ENCODE measurements at places on chromosomes 2 and 18.

GRCh38 chr18:37483221-37483971, 82.2 kb downstream of the CELF4 start:
- no peak for DNase-seq

DNA sequence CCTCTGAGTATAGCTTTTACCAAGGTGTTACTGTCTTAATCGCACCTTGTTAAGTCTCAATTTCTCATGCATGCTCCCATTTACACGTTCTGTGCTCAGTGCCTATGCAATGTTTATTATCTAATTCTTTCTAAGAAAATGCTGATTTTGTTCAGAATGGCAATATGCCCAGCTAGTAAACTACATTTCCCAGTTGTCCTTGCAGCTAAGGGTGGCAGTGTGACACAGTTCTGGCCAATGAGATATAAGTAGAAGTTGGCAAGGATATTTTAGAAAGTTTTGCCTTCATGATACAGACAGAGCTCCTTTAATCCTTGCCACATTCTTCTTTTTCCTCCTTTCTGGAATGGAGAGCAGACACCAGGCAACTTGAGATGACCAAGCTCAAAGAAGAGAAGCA, 45.3 kb downstream of the POLE4 start:
- DNase-seq, result no peak

DNA sequence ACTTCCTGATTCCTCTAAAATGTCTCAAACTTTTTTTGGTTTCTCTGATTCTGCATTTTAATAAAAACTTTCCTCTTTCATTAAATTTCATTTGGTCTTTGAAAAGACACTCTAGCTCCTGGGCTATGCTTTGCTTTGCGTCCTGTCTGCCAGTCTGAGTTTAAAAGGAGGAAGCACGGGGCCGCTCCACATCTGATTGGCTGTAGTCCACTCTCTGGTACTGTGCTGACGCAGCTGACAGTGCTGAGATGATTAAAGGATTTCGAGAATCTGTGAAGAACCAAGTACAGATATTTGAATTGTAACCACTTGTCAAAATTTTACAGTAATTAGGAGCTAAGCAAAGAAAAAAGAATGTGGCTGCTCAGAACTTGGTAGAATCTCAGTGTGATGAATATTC, 199.6 kb upstream of the HNMT start:
- DNase-seq, result no peak

DNA sequence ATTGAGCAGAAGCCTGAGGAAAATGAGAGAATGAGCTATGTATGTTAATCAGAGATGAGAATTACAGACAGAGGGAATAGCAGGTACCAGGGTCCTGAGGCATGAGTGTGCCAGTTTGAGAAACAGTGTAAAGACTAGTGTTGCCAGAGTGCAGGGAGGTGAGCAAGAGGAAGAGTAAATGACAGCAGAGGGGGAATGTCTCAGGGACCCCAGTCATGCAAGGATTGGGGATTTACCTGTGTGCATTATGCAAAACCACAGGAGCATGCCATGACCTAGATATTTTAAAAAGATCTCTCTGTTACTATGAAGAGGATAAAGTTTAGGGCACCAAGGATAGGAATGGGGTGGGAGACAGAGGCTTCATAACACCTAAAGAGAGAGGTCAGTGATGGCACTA, 72.1 kb downstream of the TTC32 start:
- no peak for DNase-seq

- DNase-seq, result no peak
Observed at GRCh38 chr2:26666671-26667070, 25.5 kb upstream of the CIB4 start.

DNA sequence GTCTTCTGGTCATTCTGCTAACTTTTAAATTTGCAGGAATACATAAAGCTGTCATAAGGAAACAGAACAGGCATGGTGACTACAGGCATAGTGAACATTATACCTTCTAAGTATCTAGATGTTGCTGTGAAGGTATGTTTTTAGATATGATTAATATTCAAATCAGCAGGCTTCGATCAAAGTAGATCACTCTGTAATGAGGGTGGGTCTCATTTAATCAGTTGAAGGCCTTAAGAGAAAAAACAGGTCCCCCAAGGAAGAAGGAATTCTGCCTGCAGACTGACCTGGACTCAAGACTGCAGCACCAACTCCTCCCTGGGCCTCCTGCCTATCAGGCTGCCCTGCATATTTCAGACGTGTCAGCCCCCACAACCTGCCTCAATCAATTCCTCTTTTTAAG, 104.0 kb downstream of the L3MBTL4 start:
- DNase-seq, result no peak

GRCh38 chr18:63318889-63319382, 633 bp downstream of the BCL2 start:
- DNase-seq, result no peak

- no peak for DNase-seq
Observed at GRCh38 chr18:22026889-22027288, 142.5 kb upstream of the GATA6 start.

- no peak for DNase-seq
Observed at GRCh38 chr2:166331468-166331867, 44.3 kb downstream of the SCN9A start.

DNA sequence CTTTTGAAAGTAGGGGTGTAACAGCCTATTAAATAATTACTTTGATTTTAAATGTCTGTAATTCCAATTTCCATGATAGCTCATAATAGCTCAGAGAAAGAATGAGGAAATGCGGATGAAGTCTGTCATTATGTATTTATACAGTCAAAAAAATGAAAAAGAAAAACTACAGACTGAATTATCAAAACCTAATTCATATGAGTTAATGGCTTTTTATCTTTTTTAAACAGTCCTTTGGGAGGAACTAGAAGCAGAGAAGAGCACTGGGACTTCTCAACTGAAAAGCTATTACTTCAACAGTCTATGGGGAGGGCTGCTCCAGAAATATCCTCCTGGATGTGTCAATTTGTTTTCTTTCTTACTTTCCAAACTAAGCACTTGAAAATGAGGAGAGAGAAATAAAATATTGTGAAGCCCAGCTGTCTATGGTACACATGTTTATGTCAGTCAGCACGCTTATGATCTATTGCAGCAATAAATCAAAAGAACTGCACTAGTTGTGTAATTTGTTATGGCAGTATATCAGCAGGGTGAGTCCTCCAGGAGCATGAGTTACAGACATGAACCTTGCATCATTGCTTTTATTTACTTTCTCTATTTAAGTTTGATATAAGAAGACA, 1550.2 kb downstream of the LRP1B start:
- DNase-seq, result no peak

- no peak for DNase-seq
Observed at GRCh38 chr2:207235621-207236020, 69.9 kb upstream of the KLF7 start.

DNA sequence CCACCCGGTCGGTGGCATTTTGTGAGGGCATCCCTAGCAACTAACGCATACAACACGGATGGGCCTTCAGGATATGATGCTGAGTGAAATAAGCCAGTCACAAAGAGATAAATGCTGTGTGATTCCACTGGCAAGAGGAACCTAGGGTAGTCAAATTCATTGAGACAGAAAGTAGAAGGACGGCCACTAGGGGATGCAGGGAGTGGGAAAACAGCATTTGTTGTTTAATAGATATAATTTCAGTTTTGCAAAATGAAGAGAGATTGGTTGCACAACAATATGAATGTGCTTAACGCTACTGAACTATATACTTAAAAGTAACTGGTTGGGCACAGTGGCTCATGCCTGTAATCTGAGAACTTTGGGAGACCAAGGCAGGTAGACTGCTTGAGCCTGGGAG, 112.9 kb downstream of the AFF3 start:
- DNase-seq, result no peak

- DNase-seq, result no peak
Observed at GRCh38 chr2:95388856-95389244, 13.7 kb upstream of the FAHD2A start.

DNA sequence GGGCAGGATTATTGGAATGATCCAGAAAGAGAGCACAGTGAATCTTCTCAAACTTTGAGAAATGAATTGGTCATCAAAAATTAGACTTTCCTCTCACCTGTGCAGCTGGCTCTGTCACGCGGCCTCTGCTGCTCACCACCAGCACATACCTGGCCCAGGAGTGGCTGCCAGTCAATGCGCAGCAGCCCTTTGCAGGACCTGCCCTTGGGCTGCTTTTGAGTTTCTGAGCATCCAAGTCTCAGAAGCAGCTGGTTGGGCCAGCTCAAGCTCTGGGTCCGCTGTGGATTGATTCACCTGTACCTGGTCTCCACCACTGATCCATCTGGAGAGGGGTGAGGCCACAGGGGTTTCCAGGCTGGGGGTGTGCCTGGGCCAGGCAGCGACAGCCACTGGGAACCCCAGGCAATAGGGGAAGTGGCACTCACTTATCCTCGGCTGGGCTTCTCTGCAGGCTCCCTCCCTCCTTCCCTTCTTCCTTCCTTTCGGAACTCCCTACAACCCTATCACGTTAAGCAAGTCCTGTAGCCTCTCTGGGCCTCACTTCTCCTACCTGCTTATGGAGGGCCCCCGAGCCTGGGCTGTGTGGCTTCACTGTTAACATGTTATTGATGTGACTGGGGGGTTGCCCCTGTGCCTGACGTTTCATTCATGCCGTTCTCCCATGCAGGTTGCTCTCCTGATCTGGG, 48.1 kb downstream of the SH3BP4 start:
- no peak for DNase-seq

GRCh38 chr2:231138699-231139098, 13.9 kb upstream of the HTR2B start:
- no peak for DNase-seq

GRCh38 chr2:95029898-95030341, 4.4 kb downstream of the MAL start:
- no peak for DNase-seq

- DNase-seq, result no peak
Observed at GRCh38 chr2:46018773-46019591, 278.2 kb upstream of the EPAS1 start.

DNA sequence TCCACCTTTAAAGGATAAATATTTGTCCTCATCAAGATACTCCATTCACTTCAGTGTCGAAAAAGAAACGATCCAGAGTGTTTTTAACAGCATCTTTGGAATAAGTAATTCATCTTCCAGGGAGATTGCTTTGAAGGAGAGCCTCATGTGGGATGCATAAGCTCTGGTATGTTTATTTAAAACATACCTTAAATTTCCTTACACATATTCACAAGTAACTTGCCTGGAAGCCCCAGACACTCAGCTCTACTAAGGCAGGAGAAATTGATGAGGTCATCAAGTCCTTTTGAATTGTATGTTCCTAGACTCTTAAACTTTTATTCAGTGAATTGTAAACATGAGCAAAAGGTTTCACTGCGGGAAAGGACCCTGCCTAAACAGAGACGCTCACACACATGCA, 103.0 kb downstream of the CDK15 start:
- no peak for DNase-seq

- DNase-seq, result peak; percentile 84
Observed at GRCh38 chr2:240434728-240435456, 571 bp upstream of the GPC1 start.

DNA sequence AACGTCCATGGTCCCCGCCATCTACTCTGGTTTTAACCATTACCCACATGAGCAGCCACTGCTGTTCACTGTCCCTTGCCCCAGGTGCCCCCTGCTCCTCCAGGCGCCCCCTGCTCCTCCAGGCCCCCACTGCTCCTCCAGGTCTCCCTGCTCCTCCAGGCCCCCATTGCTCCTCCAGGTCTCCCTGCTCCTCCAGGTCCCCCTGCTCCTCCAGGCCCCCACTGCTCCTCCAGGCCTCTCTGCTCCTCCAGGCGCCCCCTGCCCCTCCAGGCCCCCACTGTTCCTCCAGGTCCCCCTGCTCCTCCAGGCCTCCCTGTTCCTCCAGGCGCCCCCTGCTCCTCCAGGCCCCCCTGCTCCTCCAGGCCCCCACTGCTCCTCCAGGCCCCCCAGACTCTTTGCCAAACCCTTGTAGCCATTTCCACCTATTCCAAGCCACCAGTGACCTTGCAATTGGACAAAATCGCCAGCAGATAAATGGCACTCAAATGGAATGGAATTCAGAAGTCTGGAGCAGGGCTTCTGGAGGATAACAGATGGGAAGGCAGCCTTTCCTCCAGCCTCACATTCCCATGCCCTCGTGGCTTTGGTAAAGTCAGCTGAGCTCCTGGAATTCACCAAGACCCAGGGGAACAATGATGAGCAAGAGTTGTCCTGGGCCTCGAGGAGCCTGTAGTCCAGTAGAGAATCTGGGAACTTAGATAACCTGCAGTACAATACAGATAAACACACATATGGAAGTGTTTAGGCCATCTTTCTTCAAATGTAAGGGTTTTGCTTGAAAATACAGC, 13.3 kb upstream of the RPL31 start:
- no peak for DNase-seq

GRCh38 chr2:62114564-62114963, 81.4 kb upstream of the B3GNT2 start:
- no peak for DNase-seq

DNA sequence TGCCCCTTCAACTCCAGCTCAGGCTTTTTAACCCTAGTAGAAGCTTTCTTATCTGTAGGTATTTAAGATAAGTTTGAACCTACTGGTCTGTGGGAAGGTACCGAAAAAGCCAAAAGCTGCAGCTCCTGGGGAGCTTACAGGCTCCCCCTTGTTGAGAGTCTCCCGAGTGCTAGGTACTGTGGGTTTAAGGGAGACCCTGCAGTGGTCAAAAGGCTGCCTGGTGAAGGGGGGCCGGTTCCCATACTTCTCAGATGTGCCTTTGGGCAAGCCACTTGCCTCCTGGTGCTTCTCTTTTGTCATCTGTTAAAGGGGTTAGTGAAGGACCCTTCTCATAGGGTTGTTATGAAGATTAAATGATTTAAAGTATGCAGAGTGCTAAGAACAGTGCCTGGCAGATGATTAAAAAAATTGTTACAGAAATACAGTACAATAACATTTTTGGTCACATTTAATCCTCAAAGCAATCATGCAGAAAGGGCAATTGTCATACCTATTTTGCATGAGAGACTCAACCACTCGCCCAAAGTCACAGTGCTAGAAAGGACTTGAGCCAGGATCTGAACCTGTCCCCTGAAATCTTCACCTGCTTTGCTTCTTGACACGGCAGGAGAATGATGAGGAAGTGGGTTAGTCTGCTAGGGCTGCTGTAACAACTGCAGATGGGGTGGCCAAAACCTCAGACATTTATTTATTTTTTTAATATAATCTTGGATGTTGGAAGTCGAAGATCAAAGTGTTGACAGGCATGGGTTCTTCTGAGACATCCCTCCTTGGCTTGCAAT, 62.5 kb downstream of the NEDD4L start:
- no peak for DNase-seq

DNA sequence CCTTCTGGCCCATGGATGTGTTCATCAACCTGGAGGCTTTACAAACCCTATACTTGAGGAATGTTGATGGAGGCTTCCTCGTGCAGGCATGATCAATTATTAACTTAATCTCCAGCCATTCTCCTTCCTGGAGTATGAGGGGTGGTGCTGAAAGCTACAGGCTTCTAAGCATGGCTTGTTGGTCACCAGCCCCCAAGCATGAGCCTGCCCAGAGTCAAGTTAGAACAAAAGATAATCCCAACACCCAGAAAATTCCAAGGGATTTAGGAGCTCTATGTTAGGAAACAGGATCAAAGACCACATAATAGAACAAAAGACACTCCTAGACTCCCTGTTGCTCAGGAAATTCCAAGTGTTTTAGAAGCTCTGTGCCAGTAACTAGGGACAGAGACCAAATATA, 63.1 kb downstream of the FAM171B start:
- DNase-seq, result no peak

- peak; percentile 84 for DNase-seq
Observed at GRCh38 chr2:119240311-119241204, 16.9 kb downstream of the STEAP3 start.

GRCh38 chr18:28504066-28504465, 327.1 kb upstream of the CDH2 start:
- no peak for DNase-seq

- no peak for DNase-seq
Observed at GRCh38 chr2:127434515-127434914, 16.3 kb downstream of the PROC start.
